ENCODE measurements at places on chromosomes 4 and X.
A peak's percentile ranks its signal among the peaks of the same experiment; 100 is the strongest.

GRCh38 chrX:148960060-148960459 lies 459.6 kb downstream of the AFF2 start:
- DNase-seq, result no peak

DNA sequence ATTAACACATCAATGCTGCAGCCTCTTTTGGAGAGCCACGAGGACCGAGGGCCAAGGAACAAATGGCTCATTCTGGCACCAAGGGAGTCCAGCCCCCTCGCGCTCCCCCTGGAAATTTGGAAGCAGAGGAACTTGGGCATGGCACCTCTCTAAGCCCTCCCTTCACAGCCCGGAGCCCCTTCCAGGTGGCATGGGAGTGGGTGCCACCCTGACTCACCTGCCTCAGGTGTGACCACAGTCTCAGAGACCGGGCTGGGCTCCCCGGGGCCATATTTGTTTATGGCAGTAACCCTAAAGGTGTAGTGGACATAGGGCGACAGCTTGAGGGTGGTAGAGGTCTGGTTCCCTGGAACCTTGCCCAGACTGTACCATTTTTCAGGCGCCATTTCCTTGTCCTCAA lies 18.8 kb downstream of the L1CAM start:
- no peak for DNase-seq

- DNase-seq, result no peak
Measured at GRCh38 chrX:124332481-124333424, at the start of gene TEX13D. TEX13D (plus strand) TSS chrX:124332660; CDS start chrX:124332918, 258 bp downstream.

GRCh38 chr4:129043523-129043922 lies 49.8 kb downstream of the SCLT1 start:
- peak; percentile 25 for DNase-seq

GRCh38 chrX:132214518-132214917 lies 4.7 kb downstream of the RAP2C start:
- DNase-seq, result no peak

DNA sequence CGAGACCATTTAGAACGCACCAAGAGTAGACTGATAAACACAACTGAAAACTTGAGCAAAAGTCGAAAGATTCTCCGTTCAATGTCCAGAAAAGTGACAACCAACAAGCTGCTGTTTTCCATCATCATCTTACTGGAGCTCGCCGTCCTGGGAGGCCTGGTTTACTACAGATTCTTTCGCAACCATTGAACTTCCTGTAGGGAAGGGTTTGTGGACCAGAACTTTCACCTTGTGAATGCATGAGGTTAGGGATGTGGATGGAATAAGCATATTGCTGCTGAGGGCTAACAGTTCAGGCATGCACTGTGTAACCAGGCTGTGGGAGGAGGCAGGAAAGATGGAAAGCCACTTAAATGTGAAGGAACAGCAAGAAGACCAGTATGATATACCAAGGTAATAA lies 20.9 kb upstream of the ING2 start:
- DNase-seq, result no peak
